NCI-H446 (cell line): ENCODE measurements at places on chromosomes 6 and 20.

- DNase-seq = no peak
Measured at GRCh38 chr6:125207956-125208355, 54.4 kb downstream of the TPD52L1 start.

DNA sequence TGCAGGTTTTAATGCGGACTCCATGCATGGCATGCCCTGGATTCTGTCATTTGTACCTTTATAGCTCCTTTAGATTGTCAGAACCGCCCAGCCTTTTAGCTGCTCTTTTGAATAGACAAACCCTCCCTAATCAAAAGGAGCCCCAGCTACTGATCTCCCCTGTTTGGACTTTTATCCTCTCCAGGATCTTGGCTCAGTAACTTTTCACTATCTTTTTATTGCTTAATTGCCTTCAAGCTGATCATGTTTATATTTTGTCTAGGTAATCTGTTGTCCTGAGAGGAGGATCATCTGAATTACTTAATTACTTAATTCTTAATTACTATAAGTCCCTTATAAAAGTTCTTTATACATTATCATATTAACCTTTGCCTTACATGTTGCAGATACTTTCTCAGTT is 93.2 kb downstream of the HIVEP1 start:
- DNase-seq = no peak

GRCh38 chr6:82197784-82198183 is 49.8 kb downstream of the IBTK start:
- no peak for DNase-seq

- no peak for DNase-seq
Measured at GRCh38 chr6:113496166-113496565, 361.0 kb upstream of the MARCKS start.

GRCh38 chr6:74932232-74932888 is 273.5 kb downstream of the COL12A1 start:
- no peak for DNase-seq

- DNase-seq = no peak
Measured at GRCh38 chr6:66376001-66376400, 669.0 kb upstream of the EYS start.
